LHCN-M2 (cell line): ENCODE measurements at places on chromosomes 6 and 20. TPM values are rescaled to one million over a fixed set of nuclear protein-coding genes. Genes with fewer than 3 reads are reported as not detected.

- DNase-seq, result no peak
Observed at GRCh38 chr20:8346700-8347270, 214.7 kb downstream of the PLCB1 start.

DNA sequence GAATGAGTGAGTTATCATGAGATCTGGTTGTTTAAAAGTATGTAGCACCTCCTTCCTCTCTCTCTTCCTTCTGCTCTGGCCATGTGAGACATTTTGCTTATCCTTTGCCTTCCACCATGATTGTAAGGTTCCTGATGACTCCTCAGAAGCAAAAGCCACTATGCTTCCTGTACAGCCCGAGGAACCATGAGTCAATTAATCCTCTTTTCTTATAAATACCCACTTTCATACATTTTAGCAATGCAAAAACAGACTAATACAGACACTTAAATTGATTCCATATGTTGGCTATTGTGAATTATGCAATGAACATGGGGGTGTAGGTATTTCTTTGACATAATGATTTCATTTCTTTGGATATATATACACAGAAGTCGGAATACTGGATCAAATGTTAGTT lies 792.8 kb upstream of the EYS start:
- DNase-seq, result no peak

GRCh38 chr6:5553767-5554166 lies 292.5 kb downstream of the FARS2 start:
- no peak for DNase-seq

GRCh38 chr6:13268913-13269518 lies 59.3 kb downstream of the TBC1D7 start:
- DNase-seq, result peak; percentile 70

GRCh38 chr6:88020439-88020838 lies 27.2 kb upstream of the SPACA1 start:
- DNase-seq, result no peak

ZNF391 gene
- total RNA-seq, result 0.57 and 1.3 TPM in 2 replicates

DNA sequence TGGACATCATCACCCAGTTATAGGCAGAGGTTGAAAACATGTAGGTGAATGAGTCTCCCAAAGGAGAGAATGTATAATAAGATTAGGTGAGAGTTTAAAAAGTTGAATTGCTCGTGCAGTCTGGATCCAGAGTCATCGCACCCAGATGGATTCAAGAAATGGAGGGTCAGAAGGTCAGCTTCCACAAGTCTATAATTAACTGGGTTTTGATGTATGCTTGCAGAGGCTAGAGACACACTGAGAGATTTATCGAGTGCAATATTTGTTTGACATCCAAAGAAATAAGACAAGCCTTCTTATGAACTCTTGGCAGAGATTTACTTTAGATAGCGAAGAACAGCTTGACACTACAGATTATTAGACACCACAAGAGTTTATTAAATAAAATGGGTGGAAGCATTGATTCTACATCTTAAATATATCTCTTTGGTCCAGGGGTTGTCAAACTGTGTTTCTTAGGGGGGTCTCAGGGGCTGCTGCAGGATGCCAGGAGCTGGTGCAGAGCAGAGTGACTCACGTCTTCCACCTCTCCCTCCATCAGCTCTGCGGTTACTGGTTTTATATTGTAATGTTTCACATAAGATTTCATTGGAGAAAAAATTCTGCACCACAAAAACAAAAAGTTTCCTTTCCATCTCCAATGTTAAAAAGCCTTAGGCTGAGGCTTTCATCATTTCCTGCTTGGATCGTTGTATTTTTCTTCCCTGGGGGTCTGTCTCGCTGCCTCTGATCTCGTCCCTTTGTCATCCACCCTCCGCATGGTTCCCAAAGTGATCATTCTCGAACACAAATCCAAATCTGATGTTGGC lies 176.2 kb upstream of the AHI1 start:
- DNase-seq, result no peak

C6orf118 gene
- total RNA-seq, result not detected in 2 replicates

- peak; percentile 49 for DNase-seq
Observed at GRCh38 chr20:43749734-43750294, 23.0 kb upstream of the GTSF1L start.

DNA sequence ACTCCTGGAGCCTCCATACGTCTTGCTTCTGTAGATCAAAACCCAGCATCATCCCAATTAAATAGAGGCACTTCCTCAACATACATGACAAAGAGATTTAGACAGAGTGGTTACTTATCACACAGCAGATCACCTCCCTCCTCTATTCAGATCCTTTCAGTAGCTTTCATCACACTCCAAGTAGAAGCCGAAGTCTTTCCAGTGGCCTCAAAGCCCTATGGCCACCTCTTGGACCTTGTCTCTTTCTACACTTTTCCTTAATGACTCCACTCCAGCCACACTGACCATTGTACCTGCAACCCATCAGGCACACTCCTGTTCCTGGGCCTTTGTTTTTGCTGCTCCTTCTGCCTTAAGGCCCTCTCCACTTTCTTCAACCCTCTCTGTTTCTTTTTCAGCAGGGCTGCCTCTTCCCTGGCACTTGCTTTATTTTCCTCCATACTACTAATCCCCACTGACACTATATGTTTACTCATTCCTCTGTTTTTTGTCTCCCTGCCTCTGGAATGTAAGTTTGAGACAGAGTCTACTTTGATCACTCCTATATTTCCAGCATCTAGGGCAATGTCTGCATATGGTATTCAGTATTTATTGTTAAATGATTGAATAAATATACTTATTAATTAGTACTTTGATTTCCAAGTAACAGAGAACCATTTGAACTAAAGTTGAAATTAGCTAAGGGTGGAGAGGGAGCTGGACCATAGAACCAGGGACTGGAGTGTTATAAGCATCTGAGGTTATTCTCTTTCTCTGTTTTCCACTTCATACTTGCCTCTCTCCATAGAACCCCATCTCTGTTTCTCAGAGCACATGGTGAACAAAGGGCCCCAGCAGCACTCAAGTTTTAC lies 43.4 kb upstream of the TRAM2 start:
- DNase-seq, result no peak

BEND6 gene
- total RNA-seq, result 8.7 and 14.1 TPM in 2 replicates

DNA sequence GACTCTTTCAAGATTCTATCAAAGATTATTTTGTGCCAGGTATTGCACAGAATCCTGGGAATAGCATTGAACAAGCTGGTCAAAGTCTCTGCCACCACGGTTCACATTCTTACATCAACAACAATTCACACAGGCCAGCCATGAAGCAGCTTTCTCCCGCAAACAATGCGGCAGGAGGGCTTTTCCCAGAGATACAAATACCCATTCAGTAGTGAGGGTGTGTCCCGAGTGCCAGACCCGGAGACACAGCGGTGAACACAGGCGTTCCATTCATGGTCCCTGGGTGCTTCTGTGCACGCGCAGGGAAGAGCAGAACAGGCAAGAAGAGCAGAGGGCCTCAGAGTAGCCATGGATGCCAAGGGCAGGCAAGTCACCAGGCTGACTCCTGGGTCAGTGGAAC lies 83.3 kb upstream of the PDE10A start:
- no peak for DNase-seq

TPD52L1 gene
- 0.83 and 1.5 TPM in 2 replicates for total RNA-seq

DNA sequence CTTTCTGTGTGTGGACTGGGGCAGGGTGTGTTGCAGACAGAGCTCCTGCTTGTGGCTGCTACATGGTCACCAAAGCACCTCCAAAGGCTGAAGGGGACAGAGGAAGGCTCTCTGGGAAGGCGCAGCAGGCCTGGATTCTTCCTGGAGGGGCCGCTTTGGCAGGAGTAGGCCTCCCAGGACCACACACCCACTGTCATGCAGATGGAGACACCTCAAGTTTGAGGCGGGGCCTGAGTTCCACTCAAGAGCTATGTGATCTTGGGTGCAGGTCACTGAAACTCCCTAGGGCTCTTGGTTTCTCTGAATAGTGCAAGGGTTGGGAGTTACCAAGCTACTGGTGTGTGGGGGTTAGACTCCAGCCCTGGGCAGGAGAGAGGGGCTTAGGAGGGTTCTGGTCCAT lies 27.9 kb downstream of the EFCAB8 start:
- DNase-seq, result no peak

DNA sequence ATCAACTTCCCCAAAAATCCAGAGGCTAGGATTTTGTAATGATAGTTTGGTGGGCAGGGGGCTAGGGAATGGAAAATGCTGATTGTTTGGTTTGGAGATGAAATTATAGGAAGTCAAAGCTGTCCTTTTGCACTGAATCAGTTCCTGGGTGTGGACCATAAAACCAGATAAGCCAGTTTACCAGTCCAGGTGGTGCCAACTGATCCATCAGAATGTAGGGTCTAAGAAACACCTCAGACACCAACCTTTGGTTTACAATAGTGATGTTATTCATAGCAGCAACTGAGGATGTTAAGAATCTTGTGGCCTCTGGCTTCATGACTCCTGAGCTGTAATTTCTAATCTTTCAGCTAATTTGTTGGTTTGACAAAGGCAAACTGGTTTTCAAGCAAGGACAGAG lies 496.6 kb upstream of the EPHA7 start:
- no peak for DNase-seq

GRCh38 chr6:116847227-116847626 lies 18.3 kb upstream of the GPRC6A start:
- DNase-seq, result peak; percentile 40

MAS1 gene
- total RNA-seq, result not detected in 2 replicates

GRCh38 chr6:3683331-3683730 lies 68.2 kb downstream of the PXDC1 start:
- no peak for DNase-seq

GRCh38 chr6:152404086-152404857 lies 232.9 kb downstream of the SYNE1 start:
- DNase-seq, result no peak

POU3F2 gene
- total RNA-seq, result 0.19 TPM in 1 of 2 replicates, not detected in the other

FILIP1 gene
- total RNA-seq, result under 0.01 TPM in 1 of 2 replicates, not detected in the other

GRCh38 chr6:26215585-26216358 lies 128.5 kb downstream of the HFE start:
- DNase-seq, result no peak

POM121L2 gene
- total RNA-seq, result not detected in 2 replicates

SSTR4 gene
- not detected in 2 replicates for total RNA-seq

DNA sequence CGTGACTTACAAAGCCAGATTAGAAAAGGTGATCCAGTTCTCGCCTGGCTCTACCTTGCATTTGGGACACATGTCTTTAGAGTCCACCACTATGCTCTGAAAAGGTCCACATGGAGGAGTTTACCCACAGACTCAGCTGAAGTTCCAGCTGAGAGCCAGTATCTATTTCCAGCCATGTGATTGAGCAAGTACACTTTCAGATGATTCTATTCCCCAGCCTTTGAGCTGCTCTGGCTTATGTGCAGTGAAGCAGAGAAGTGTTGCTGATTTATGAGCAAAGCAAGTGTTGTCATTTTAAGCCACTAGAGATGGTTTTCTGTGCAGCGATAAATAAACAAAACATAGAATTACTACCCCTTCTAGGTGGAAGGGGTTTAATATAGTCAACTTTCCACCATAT lies 520.8 kb upstream of the RNF217 start:
- no peak for DNase-seq

GRCh38 chr6:117791012-117791411 lies 115.7 kb downstream of the NUS1 start:
- no peak for DNase-seq

ZBP1 gene
- not detected in 2 replicates for total RNA-seq

DNA sequence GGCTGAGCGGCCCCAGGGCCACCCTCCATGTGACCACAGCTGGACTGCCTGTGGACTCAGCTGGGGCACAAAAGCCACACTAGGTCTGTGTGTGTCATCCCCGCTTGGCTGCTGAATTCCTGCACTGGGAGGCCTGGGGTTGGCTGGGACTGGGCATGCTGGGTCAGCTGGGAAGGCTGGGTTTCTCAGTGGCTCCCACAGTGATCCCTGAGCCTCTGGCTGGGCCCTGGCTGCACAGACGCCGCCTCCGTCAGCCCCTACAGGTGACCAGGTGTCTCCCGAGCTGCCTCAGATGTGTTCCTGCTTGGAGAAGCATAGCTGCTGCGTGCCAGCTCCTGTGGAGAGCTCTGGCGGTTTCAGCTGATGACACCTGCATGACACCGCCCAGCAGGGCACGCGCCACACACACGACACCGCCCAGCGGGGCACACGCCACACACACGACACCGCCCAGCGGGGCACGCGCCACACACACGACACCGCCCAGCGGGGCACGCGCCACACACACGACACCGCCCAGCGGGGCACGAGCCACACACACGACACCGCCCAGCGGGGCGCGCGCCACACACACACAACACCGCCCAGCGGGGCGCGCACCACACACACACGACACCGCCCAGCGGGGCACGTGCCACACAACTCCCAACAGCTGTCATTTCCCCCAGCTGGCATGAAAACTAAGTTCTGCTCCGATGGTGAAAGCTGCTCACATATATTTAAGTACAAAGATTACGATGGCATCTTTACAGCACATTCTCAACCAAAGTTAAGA lies 88.8 kb downstream of the TAF4 start:
- DNase-seq, result no peak

GRCh38 chr6:116326996-116327395 lies 43.8 kb upstream of the DSE start:
- no peak for DNase-seq

GRCh38 chr20:40922865-40923264 lies 105.8 kb upstream of the TOP1 start:
- DNase-seq, result no peak

UTRN gene
- total RNA-seq, result 71.8 and 92.4 TPM in 2 replicates

PPP1R14C gene
- not detected in 2 replicates for total RNA-seq

CCN6 gene
- not detected in 2 replicates for total RNA-seq

ERVFRD-1 gene
- not detected in 2 replicates for total RNA-seq

TMEM170B gene
- 0.77 and 1.3 TPM in 2 replicates for total RNA-seq

PNPLA1 gene
- not detected in 2 replicates for total RNA-seq

GRCh38 chr6:11096109-11096508 lies 2.5 kb downstream of the SMIM13 start:
- DNase-seq, result no peak
